ENCODE measurements at places on chromosomes 1 and 21. TPM values are rescaled to one million over a fixed set of nuclear protein-coding genes. Genes with fewer than 3 reads are reported as not detected.
A peak's percentile ranks its signal among the peaks of the same experiment; 100 is the strongest.

The ARHGEF10L gene
- total RNA-seq: 0.53 TPM

The HAX1 gene
- total RNA-seq: 95.3 TPM

The FCN3 gene
- total RNA-seq: 0.32 TPM

The GPR37L1 gene
- not detected for total RNA-seq

The AGMAT gene
- 6.9 TPM for total RNA-seq

The FNDC5 gene
- total RNA-seq: not detected

DNA sequence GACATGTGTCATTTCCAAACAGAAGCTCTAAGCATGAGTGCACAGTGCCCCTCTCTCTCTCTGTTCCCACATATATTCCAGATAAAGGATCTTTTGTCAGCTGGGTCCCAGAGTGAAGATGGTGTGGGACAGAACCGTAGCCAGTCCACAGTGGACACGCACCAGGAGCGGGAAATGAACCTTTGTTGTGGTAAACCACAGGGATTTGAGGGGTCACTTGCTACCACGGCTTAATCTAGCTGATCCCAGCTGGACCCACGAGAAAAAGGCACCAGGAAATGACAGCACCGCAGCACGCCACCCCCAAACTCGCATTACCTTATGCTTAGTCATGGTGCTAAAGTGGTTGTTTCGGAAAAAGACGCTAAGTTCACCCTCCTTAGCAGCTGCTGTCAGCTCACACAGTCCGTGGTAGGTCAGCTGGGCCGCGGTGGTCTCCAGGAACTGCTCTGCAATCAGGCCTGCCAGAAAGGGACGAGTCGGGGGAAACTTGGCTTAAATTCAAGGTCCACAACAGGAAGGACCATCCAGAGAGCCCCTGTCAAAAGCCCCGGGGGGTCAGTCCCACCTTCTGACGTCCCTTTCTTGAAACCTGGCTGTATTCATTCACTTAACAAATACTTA is 7.5 kb downstream of the MINDY1 start:
- H3K4me1 ChIP-seq: peaks cover 4% of the 10 kb centered on the region
- no peak overlapping the region for H3K27ac ChIP-seq
- H3K4me3 ChIP-seq: no peak overlapping the region
- no peaks in the 10 kb centered on the region for H3K27me3 ChIP-seq

DNA sequence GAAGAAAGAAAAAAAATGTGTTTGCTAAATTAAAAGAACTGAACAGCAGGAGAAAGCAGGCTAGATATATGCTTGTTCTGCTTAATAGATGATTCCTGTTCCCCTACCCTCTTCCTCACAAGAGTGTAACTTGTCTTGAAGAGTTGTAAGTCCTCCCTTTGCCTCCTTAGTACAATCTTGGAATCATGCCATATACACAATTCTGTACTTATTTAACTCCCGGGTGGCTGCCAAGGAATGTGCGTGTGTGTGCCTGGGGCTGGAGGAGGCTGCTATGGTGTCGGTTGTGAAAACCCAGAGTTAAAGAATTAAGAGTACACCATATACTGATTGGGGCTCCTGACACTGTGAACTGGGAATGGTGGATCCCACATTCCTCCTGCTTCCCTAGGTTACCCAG is 194.2 kb downstream of the SIPA1L2 start:
- no peaks in the 10 kb centered on the region for H3K36me3 ChIP-seq
- no peaks in the 10 kb centered on the region for H3K27me3 ChIP-seq
- H3K27ac ChIP-seq: no peak overlapping the region
- H3K4me3 ChIP-seq: no peak overlapping the region
- DNase-seq: no peak
- no peaks in the 10 kb centered on the region for H3K4me1 ChIP-seq

DNA sequence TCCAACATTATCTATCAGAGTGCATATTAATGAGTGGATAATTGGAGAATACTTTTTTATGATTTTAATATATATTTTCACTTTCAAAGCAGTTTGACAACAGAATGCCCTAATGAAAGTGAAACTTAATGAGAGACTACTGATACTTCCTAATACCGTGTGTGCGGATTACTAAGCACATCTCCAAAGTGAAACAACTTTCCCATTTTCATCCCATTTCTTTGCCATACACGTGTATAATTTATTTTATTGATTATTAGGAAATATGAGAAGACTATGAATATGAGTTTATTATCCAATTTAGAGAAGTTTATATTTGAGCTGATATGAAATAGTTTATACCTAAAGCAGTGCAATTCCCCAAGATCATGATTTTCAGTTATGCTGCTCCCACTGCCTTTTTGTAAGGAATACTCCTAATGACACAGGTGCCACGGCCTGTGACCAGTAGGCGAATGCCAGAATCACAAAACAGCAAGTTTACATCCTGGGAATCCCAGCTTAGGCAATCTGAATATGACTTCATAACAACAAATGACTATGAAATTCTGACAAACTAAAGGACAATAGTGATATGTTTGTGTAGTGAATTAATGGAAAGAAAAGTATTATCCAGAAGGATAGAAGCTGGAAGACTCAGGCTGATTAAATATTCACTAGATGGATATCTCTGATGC is 202.9 kb downstream of the NCAM2 start:
- no peak for DNase-seq
- no peak overlapping the region for H3K27ac ChIP-seq
- no peaks in the 10 kb centered on the region for H3K4me1 ChIP-seq

DNA sequence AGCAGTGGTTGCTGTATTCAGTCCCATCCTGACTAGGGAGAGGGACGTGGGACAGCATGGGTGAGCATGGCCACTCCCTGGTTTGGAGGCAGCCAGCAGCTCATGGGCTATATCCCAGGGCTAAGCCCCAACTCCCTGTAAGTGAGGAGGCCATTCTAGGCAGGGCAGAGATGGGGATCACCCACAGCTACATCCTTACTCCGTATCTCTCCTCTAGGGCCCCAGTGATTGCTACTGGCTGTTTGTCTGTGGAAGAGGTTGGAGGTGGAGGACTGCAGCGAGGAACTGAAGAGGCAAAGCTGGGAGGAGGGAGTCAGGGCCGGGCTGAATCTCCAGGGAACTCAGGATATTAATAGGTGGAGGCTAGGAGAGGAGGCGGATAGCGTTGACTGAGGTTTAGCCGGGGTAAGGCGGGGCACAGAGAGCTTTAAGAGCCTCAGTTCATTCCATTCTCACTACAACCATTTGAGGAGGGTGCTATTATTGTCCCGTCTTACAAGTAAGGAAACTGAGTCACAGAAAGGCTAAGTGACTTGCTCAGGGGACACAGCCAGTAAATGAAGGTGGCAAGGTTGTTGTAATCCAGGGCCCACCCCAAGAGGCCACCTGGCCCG is 6.8 kb downstream of the OLIG2 start:
- no peak overlapping the region for H3K4me3 ChIP-seq
- no peaks in the 10 kb centered on the region for H3K4me1 ChIP-seq
- no peak for DNase-seq
- H3K27me3 ChIP-seq: peaks cover 6% of the 10 kb centered on the region
- no peaks in the 10 kb centered on the region for H3K36me3 ChIP-seq
- H3K27ac ChIP-seq: no peak overlapping the region

DNA sequence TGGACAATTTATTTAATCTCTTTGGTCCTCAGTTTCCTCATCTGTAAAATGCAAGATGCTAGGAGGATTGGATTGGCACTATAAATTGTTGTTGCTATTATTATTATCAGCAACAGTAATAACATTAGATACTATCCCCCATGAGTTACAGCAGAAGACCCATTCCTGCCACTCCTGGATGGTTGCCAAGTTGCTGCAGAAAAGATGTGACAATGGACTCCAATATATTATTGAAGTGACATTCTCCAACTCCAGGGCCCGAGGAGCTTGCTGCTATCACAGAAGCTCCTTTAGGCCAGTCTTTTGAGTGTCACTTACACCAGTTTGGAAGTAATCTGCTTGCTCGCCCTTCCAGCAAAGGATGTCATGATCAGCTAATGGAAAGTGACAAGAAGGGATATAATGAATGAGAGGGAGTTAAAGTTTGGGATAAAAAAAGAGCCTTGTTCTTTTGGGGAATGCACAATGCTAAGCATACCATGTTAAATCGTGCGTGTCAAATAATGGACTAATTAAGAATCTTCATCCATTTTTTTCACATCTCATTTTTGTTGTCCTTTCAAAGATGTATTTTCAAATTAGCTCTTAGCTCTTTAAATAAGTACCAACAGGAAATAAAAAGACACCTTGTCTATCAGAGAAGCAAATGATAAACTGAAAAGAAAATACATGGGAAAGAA is 19.5 kb upstream of the PROX1 start:
- H3K27me3 ChIP-seq: no peaks in the 10 kb centered on the region
- H3K4me1 ChIP-seq: no peaks in the 10 kb centered on the region
- H3K4me3 ChIP-seq: no peak overlapping the region
- no peak for DNase-seq
- no peak overlapping the region for H3K27ac ChIP-seq

DNA sequence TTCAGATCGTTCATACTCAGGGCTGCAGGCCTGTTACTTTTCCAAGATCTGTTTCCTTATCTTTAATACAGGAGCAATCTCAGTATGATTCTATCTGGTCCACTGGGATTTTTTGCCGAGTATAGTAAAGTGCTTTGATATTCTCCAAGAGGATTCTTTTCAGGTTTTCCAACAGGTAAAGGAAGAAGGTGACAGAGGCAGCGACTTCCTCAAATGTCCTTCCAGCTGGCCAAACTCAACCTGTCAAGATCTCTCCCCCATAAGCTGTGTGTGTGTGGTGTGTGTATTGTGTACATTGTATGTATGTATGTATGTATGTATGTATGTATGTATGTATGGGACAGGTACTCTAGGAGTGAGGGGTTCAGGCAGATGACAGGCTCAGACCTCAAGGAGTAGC is 1.1 kb downstream of the AKR1A1 start:
- DNase-seq: no peak
- H3K4me3 ChIP-seq: peak overlapping the region; percentile 87
- H3K36me3 ChIP-seq: peaks cover 12% of the 10 kb centered on the region

DNA sequence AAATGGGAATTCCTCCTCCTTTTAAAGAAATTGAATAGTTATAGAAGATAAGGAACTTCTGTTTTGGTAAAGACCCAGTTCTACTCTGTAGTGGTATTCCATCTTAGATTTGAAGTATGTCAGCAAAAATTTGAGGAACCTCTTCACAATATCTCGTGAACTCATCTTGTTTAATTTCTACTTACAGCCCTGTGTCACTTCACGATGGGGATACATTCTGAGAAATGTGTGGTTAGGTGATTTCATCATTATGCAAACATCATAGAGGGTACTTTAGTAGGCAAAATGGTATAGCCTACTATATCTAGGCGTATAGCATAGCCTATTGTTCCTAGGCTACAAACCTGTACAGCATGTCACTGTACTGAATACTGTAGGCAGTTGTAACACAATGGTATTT is 36.0 kb downstream of the ALG6 start:
- no peaks in the 10 kb centered on the region for H3K36me3 ChIP-seq
- DNase-seq: no peak
- no peak overlapping the region for H3K4me3 ChIP-seq
- H3K27me3 ChIP-seq: no peaks in the 10 kb centered on the region

GRCh38 chr1:244237445-244237844 is 186.4 kb downstream of the ZBTB18 start:
- H3K4me3 ChIP-seq: no peak overlapping the region
- no peak for DNase-seq
- no peak overlapping the region for H3K27ac ChIP-seq

DNA sequence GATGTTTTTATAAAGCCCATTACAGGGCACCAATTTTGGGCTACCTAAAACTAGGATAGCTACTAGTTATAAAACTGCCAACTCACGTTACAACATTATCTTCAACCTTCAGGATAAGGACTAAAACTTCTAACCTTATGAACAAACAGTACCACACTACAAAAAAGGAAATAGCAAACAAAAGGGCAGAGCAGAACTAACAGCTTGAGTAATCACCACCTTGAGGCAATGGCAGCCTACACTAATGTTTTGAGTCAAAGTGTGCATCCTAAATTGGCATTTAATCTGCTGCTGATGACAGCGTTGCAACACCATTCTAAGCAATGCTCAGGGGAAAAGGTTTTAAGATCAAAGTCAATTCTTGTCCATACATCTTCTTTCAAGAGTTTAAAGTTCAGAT is 27.2 kb downstream of the PTP4A2 start:
- H3K27me3 ChIP-seq: no peaks in the 10 kb centered on the region
- H3K4me3 ChIP-seq: no peak overlapping the region
- DNase-seq: peak; percentile 64
- H3K4me1 ChIP-seq: peaks cover 29% of the 10 kb centered on the region

DNA sequence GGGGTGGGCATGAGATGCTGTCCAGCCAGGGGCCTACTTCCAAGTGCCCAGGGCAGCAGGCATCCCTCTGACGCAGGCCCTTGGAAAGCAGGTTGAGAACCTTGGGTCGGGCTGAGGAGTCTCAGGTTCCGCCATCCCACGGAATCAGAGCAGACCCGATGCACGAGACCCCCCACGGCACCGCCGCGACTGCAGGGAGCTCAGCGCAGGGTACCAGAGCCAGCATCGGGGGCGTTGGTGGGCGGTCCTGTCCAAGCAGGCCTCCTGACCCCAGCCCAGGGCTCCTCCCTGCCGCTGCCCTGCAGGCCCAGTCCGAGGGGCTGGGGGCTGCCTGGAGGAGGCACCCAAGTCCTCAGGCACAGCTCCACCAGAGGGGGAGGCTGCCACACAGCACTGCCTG is 177.2 kb downstream of the PRDM16 start:
- H3K4me1 ChIP-seq: no peaks in the 10 kb centered on the region
- H3K36me3 ChIP-seq: no peaks in the 10 kb centered on the region
- no peak overlapping the region for H3K27ac ChIP-seq
- H3K27me3 ChIP-seq: no peaks in the 10 kb centered on the region

DNA sequence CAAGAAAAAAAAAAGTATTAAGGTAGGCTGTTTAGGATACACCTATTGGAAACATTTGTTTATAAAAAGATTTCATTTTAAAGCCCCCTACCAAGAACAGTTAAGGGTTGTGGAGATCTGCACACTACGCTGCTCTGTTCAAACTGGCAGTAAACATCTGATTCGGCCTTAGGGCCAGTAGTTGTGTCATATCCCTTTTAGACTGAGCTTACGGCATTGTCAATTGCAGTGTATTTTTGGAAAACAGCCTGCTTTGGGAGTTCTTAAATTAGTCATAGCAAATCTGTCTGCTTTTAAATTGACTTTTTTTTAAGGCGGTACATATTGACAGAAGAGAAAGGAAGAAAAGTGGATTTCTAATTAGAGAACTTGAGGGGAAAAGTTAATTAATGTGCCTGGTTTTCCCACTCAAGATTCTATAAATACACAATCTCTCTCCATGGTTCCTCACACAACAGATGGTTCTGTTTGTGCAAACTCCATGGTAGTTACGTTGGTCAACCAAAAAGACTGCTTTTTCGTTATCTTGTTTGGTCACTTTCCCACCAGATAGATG is 1.7 kb upstream of the ELK4 start:
- no peaks in the 10 kb centered on the region for H3K27me3 ChIP-seq
- no peak for DNase-seq
- H3K4me1 ChIP-seq: peaks cover 7% of the 10 kb centered on the region
- H3K36me3 ChIP-seq: no peaks in the 10 kb centered on the region
- no peak overlapping the region for H3K4me3 ChIP-seq
